ENCODE measurements at places on chromosomes 4 and X. TPM values are rescaled to one million over a fixed set of nuclear protein-coding genes. Genes with fewer than 3 reads are reported as not detected.

Gene ACE2
- total RNA-seq = not detected

Gene NLGN4X
- total RNA-seq = 63.2 TPM

Gene HSD17B13
- 0.94 TPM for total RNA-seq

Gene YY2
- total RNA-seq = 4.4 TPM

Gene NPY1R
- 40.4 TPM for total RNA-seq

Gene NAP1L2
- total RNA-seq = 19.7 TPM

Gene AFF2
- 124 TPM for total RNA-seq

Gene TRAM1L1
- total RNA-seq = 21.6 TPM

Gene MAGEB17
- not detected for total RNA-seq

Gene ARMCX1
- 71.4 TPM for total RNA-seq

Gene SLC4A4
- 18.5 TPM for total RNA-seq

Gene POU4F2
- not detected for total RNA-seq

Gene BGN
- total RNA-seq = 4.7 TPM

Gene CCSER1
- 336 TPM for total RNA-seq

Gene FAM53A
- total RNA-seq = 0.63 TPM

Gene SLC34A2
- 0.31 TPM for total RNA-seq

Gene H2BW2
- total RNA-seq = not detected

Gene ANXA3
- total RNA-seq = 2.5 TPM

Gene USP17L20
- total RNA-seq = not detected

All from parietal lobe (tissue), 2 donors.